Coronary artery (tissue), 2 donors: ENCODE measurements at places on chromosomes 5 and 9.
A peak's percentile ranks its signal among the peaks of the same experiment; 100 is the strongest.

DNA sequence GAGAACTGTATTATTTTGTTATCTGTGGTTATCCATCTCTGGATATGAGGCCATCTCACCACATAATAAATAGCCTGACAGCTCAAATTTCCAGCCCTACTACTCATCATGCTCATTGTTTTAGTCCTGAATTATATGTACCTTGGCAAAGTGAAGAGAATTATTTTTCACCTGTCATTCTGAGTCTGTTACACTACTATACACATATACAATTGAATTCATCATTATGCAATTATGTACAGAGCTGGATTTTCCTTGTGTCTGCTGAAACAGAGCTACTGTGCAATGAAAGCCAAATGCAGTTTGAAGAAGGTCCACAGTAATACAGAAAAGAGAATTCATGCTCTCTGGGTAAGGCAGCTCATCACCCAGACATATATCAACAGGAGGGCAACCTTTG lies 28.5 kb downstream of the ESM1 start:
- no peak for DNase-seq

- DNase-seq, result no peak
Observed at GRCh38 chr5:88660947-88661805, 221.8 kb downstream of the MEF2C start.

DNA sequence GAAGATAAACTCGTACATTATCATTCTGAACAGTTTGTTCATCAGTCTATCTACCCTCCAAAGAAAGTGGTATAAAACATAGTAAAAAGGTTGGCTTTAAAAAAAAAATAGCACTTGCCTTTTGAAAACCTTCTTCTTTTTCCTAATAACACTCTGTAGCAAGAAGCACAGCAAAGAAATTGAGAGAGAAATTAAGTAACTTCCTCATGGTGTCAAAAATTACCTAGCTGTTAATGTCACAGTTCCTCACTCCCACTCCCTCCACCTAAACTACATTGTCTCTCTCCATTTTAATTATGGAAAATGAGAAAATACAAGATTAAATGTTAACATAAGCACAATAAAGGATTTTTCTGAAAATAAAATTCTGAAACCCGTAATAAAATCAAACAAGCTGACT lies 72.2 kb downstream of the CERT1 start:
- DNase-seq, result no peak

- no peak for DNase-seq
Observed at GRCh38 chr9:77743386-77743785, 95.3 kb upstream of the GNA14 start.

GRCh38 chr9:2816476-2817141 lies 27.3 kb downstream of the PUM3 start:
- no peak for DNase-seq

- DNase-seq, result no peak
Observed at GRCh38 chr5:73218552-73219171, 45.7 kb downstream of the TMEM174 start.

- no peak for DNase-seq
Observed at GRCh38 chr9:82275258-82275927, 286.8 kb downstream of the SPATA31D1 start.

GRCh38 chr5:126492939-126493338 lies 69.7 kb downstream of the GRAMD2B start:
- DNase-seq, result no peak

- DNase-seq, result no peak
Observed at GRCh38 chr5:102211165-102211564, 84.9 kb downstream of the SLCO4C1 start.

DNA sequence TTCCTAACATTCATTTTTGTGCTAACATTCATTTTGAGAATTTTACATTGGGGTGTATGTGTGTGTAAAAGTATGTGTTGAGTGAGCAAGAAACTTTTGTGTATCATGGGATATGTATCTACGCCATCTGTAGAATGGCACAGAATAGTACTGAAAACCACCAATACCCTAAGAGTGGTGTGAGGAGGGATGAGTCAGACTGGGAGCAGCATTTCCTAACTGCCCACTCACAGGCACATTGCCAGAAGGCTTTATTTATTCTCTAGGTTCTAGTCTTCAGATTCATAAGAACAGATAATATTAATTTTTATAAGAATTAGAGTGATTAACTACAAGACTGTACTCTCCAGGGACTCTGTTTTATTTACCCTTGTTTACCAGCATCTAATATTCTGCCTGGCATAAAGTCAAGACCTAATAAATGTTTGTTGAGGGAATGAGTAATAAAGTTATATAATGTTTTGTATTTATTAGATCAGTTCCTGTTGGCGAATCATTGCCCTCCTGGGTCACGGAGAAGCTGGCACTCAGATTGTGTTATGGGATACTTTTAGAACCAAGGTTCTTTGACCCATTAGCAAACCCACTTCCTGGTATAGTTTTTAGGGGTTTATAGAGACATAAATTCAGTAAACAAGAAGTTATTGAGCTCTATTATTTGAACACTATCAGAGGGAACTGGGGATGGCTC lies 159.1 kb upstream of the PPP2R2B start:
- no peak for DNase-seq

- DNase-seq, result no peak
Observed at GRCh38 chr9:127093319-127094020, 29.0 kb downstream of the ANGPTL2 start.

GRCh38 chr9:130866474-130866965 lies 30.1 kb downstream of the QRFP start:
- DNase-seq, result peak; percentile 73

GRCh38 chr5:148457183-148457620 lies 73.4 kb downstream of the FBXO38 start:
- no peak for DNase-seq

DNA sequence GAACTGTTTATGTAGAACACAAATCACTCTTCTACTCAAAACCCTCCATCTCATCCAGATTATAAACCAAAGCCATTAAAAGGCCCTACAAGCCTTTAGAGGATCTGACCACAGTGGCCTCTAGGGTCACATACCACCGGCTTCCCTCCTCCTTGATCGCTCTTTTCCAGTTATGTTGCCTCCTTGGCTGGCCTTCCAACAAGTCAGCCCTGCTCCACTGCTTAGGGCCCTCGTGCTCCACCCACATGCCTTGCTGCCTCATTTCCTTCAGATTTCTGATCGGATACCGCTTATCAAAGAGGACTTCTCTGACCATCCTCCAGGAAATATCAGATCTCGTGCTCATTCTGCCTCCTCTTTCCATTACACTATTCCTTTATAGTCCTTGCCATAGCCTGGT lies 139.4 kb upstream of the RAI14 start:
- no peak for DNase-seq

DNA sequence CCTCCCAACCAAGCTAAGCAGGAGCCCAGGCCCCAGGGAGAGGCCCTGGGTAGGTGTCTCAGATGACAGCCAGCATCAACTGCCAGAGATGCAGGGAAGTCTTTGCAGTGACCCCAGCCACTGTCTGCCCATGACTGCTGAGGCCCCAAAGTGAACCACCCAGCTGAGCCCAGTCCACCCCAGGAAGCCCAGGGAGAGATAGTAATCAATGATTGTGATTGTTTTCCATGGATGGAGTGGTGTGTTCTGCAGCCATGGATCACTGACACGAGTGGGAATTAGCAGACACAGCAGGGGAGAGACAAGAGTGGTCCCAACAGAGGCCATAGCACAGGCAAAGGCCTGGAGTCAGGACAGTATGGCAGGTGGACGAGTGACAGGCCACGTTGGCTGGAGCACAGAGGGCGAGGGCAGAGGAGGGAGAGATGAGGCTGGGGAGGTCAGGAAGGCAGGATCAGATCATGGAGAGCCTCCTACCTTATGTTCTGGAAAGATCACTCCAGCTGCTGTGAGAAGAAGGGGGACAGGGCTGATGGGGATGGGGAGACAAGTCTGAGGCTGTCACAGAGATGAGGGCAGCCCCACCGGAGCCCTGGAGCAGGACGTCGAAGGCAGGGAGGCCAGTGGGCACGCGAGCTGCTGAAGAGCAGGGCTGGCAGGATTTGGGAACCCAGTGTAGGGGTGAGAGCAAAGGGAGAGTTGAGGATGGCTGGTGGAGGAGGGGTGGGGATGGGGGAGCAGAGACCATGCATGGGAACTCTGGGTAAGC lies 14.5 kb downstream of the ABO start:
- DNase-seq, result peak; percentile 60

DNA sequence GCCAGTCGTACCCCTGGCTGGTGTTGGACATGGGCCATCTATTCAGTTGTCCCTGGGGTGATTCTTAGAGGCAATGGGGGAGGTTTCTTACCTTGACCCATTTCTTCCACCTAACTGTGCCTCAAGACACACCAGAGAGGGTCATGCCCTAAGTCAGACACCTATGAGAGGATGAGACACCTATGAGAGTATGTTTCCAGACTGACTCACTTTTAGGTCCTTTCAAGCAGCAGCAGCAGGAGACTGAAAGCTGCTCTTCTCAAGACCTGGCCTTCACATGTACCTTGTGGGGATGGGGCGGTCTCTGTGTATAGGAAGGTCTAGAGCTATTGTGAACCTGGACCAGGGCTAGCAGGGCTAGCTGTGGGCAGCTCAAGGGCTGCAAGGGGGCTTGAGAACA lies 130.1 kb downstream of the TENT4A start:
- DNase-seq, result peak; percentile 16

- no peak for DNase-seq
Observed at GRCh38 chr5:128559300-128560297, 21.6 kb upstream of the FBN2 start.
